ENCODE measurements at places on chromosomes 3 and 15.

DNA sequence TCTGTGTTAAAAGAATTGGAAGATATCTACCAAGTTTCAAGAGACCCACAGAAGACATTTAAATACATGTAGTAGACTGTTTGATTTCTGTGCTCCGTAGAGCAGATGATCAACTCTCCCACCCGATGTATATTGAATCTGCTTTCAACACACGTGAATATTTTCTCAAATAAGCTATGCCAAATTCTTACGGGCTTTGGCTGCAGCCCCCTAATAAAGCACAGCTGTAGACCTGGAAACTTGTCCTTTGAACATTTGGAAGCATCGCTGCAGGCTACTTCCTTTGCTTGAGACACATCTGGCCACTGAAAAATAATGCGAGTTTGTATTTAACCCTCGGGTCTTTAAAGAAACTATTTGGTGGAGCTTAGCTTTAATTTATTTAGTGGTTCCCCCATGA lies 98.3 kb upstream of the SELENOK start:
- DNase-seq = no peak

GRCh38 chr15:26661107-26661506 lies 111.8 kb downstream of the GABRB3 start:
- DNase-seq = no peak

- no peak for DNase-seq
Measured at GRCh38 chr15:42493679-42494078, 1.8 kb upstream of the SNAP23 start.

GRCh38 chr15:78067328-78068228 lies 9.9 kb downstream of the TBC1D2B start:
- DNase-seq = no peak

- DNase-seq = no peak
Measured at GRCh38 chr15:97501291-97501690, 459.2 kb upstream of the ARRDC4 start.

- DNase-seq = no peak
Measured at GRCh38 chr15:71109130-71109529, 6.1 kb upstream of the THSD4 start.

GRCh38 chr3:193869221-193870201 lies 266.4 kb upstream of the HES1 start:
- DNase-seq = no peak

DNA sequence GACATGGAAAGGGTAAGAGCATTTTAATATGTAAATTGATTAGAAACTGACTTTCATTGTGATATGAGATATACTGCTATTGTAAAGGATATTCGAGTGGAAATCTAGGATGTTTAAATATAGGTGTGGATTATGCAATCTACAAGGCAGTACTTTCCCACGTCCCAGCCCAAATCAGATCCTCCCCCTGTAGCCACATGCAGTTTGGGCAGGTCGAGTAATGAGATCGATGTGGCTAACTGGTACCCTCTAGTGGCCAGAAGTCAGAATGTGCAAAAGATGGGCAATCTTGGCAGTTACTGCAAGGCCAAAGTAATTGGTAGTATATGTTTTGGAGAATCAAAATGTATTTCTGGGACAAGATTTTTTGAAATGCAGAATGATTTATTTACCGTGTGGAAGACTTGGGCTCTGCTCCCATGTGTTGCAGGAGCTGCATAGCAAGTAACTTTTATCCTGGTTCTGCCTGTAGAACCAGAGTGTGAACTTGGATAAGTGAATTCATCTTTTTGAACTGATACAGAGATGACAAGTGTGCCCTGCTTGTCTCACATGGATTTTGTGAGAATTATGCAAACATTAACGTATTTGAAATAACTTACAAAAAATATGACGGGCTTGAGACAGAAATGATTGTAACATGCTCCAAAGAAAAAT lies 94.5 kb upstream of the ADAMTSL3 start:
- no peak for DNase-seq

DNA sequence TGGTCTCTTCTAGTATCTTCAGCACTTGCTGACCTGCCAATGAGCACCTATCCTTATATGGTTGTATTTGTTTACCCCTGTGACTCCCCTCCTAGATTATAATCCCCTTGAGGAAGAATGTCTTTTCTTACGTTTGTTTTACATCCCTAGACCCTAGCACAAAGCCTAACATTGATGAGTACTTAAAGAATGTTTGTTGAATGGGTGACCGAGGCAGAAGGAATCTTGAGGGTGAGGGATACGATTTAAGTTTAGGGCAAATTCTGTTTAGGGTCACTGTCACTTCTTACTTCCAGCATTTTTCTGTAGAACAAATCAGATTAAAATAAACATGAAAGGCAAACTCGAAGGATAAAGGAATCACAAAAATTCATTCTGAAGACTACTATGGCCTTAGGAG lies 80.9 kb upstream of the FAM98B start:
- DNase-seq = no peak

- DNase-seq = no peak
Measured at GRCh38 chr3:126982471-126983175, at the start of gene PLXNA1. PLXNA1 (plus strand) TSS chr3:126983115; CDS start chr3:126988594, 5,479 bp downstream.

DNA sequence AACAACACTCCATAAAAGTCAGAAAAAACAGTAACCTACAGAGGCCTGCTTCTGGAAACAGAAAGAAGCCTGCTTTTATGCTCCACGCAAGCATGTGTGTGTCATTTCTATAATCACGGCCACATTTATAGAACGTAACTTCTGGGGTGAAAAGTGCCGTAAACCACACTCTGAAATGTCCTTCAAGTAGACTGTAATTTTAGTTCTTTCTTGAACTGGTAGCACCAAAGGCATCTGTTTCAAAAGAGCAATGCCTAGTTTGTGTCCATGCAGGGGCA lies 19.5 kb upstream of the CMTM7 start:
- no peak for DNase-seq

GRCh38 chr15:40290918-40291574 lies 8.2 kb upstream of the ANKRD63 start:
- DNase-seq = no peak

GRCh38 chr3:141955175-141955574 lies 78.7 kb downstream of the ATP1B3 start:
- no peak for DNase-seq

DNA sequence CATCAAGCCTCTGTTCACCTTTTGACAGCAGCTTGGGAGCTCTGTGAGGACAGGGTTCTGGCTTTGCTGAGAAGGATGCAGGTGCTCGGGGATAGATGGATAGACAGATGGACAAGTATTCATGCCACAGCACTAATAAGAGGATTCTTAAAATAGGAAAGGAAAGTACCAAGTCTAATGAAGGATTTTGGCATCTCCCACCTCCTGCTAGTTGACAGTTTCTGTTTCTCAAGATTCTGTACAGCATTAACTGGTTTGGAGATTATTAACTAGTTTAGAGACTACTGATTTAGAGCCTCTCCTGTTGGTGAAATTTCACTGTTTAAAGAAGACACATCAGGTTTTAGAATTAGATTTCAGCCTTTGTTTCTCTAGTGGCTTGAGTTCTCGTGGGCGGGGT lies 152.3 kb downstream of the CACNA1D start:
- DNase-seq = no peak

DNA sequence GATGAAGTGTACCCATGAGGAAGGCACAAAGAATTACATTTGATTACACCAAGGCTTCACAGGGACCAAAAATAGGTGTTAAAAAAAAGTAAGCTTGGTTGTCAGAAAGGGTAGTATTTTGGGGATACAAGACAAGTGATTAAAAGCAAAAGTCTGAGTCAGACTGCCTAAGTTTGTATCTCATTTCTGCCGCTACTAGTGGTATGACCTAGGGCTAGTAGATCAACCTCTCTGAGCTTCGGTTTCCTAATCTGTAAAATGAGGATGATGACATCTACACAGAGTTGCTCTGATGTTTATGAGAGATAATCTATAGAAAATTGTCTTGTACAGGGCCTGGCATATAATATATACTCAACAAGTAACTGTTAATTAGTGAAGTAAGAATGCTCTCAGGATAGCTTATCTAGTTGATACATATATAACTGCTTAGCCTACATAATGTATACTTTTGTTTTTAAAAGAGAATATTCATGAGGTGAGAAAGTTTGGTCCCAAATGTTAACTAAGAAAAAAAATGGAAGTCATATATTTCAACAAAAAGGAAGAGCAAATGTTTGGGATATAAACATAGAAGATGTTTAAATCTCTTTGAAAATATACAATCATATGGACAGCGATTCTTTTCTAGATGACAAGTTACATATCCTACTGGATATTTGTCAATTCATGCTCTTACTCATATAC lies 163.0 kb upstream of the SLC2A2 start:
- no peak for DNase-seq

GRCh38 chr3:149180057-149180573 lies 41.5 kb downstream of the CP start:
- DNase-seq = no peak

DNA sequence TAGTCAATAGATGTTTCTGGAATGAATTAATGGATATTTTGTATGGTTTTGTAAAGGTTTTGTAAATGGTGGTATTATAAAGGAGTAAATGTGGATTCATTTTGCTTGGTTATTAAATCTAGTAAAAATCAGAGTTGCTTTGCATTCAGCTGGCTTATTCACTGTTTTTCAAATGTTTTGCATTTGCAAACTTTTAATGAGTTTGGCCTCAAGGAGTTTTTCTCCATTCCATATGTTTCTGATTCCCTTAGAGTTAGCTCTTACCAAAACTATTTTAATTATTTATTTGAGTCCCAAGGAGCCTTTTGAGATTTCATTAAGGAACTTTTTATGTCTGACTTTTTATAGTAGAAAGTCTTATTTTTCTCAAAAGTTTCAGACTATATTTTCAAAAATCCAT lies 992.2 kb downstream of the DIPK2A start:
- no peak for DNase-seq

GRCh38 chr15:29050870-29051269 lies 165.1 kb downstream of the APBA2 start:
- DNase-seq = no peak

DNA sequence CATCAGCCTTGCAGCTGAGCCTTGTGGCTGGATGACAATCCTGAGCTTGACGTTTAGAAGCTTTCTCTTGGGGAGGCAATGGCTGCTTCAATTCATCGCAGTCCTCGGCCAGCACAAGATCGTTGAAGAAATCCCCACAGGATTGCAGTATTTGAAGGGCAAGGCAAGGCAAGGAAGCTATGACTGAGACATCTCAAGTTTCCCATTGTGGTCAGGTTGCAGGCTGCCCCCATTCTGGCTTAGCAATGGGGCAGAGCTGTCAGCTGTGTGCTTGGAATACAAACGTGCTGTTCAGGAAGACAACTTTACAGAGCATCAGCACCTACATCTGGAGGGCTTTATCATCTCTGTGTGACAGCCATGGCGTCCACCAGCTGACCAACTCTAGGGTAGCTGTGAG lies 275.9 kb upstream of the TBL1XR1 start:
- no peak for DNase-seq

- DNase-seq = no peak
Measured at GRCh38 chr3:182585532-182586150, 207.7 kb upstream of the ATP11B start.

DNA sequence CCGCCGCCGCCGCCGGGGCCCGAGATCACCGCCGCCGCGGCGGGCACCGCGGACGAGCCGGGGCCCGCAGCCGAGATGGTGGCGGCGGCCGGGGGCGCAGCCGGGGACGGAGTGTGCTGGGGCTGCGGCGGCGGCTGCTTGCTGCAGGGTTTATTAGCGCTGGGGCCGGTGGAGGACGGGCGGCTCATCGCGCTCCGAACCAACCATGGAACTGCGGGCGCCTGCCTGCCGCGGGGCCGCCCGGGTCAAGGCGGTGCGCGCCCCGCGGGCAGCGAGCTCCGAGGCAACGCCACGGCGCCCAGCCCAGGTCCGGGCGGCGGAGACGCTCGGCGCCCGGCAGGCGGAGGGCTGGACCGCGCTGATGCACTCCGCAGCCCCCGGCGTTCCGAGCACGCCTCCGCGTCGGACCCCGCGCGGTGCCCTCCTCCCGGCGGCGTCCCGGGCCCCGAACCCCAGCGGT lies 277 bp downstream of the SIAH2 start:
- no peak for DNase-seq

DNA sequence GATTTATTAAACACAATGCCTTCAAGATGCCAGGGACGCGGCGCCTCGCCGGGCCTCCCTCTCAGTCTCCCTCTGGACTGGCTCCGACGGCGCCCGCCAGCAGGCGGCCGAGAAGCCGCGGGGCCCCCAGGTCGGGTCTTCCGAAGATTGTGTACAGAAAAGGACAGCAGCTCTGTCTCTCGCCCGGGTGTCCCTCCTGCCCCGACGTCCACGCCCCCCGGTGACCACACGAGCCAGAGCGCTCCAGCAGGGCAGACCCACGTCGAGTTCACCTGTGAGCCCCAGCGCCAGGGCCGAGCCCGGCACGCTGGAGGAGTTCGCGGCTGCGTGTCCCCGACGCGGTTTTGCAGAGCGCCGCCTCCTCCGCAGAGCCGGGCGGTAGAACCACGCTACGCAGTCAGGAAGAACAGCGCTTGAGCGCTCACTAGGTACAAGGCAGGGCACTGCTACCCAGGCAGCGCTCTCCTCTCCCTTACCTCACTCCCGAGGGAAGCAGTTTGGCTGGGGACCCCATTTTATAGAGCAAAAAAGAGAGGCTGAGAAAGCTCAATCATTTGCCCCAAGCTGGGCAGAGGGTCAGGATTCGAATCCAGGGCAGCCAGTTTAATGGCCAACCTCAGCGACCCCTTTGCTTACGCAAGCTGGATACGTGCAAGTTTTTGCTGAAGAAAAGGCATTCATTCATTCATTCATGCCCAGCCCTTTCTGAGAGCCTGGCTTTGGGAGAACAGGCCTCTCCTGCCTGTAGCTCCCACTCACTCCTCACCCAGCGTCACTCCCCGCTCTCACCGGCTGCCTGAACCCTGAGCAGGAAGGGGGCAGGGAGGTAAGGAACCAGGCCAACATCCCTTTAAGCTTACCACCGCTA lies 3.0 kb upstream of the TLE3 start:
- no peak for DNase-seq

GRCh38 chr3:53159156-53160060 lies 1.6 kb upstream of the PRKCD start:
- no peak for DNase-seq

GRCh38 chr3:104190681-104191080 lies 1176.0 kb upstream of the ALCAM start:
- no peak for DNase-seq

GRCh38 chr3:197085137-197085536 lies 55.5 kb upstream of the MELTF start:
- no peak for DNase-seq

DNA sequence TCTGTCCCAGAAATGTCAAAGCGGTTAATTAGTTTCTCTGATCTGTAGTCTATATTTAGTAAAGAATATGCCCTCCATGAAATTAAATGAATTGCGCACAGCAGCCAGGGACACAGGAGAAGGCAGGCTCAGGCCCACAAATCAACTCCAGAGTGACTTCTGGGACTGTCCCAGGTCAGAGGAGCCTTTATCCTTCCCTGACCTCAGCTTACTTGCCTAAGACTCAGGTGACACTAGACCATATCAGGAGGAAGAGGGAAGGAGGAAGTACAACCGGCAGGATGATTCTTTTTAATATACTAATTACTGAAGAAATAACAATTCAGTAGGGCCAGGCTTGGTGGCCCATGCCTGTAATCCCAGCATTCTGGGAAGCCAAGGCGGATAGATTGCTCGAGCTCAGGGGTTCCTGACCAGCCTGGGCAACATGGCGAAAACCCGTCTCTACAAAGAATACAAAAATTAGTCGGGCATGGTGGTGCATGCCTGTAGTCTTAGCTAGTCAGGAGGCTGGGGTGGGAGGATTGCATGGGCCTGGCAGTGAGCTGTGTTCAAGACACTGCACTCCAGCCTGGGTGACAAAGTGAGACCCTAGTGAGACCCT lies 1.8 kb upstream of the GPR15 start:
- DNase-seq = no peak

GRCh38 chr3:141128126-141128777 lies 77.1 kb downstream of the SPSB4 start:
- no peak for DNase-seq

GRCh38 chr3:37559461-37559860 lies 302.2 kb upstream of the CTDSPL start:
- DNase-seq = no peak

GRCh38 chr3:13042715-13043271 lies 30.4 kb downstream of the IQSEC1 start:
- DNase-seq = no peak
